CD4-positive, alpha-beta T cell treated with Interleukin-21 for 1 hour (primary cell): ENCODE measurements at places on chromosomes 6 and 20.

- DNase-seq, result no peak
Measured at GRCh38 chr6:30913721-30914075, 340 bp upstream of the VARS2 start.

DNA sequence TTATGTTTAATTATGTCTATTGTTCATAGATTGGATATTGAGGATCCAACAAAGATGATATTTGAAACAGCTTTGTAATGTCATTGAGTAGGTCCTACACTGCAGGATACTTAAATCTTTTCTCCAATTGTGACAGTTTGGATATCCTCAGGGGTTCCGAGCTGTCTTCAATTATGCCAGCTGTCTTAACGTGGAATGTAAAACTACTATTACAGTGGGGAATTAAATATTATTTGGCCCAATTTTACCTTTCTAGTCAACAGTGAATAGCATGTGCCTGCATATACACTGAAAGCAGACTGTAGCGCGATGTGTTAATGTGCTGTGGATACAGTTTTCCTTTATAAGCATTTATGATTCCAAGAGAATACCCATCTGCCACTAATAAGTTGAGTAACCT lies 156.9 kb downstream of the GRIK2 start:
- DNase-seq, result no peak

DNA sequence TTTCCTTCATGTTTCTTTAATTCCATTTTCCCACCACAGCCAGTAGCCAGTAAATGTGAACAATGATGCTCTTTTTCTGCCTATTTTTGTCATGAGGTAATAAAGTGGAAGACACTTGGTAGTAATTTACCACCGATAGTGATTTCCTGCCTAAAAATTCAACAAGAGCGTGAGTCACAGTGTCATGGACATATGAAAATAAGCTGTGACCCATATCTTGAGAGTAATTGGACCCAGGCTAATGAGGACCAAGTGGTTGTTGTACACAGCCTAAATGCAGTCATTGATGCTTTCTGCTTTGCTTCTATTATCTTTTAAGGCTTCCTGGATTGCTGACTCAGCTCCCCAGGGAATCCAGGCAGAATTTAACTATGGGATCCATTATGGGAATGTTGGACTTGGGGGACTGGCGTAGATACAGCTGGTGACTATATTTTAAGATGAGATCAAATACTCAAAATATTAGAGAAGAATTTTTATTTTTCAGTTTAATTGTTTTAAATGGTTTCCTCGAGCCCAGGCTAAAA lies 265.9 kb upstream of the FERMT1 start:
- no peak for DNase-seq

- DNase-seq, result no peak
Measured at GRCh38 chr6:150354754-150355571, 13.8 kb upstream of the IYD start.

DNA sequence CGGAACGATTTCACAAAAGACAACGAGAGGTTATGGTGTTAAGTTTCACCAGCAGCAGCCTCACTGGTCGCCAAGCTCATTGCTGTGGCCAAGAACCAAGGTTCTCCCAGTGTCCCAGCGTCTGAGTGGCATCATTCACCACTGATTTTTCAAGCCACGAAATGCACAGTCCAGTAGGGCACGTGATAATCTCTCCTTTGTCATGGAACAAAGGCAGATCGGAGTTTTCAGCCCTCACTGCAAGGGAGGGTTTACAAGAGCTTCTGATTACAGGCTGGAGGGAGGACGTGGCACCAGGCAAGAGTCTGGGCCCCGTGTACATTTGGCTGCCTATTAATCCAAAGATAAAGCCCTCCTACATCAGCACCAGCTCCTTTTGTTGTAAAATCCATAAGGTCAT lies 2.0 kb downstream of the CD24 start:
- no peak for DNase-seq

- DNase-seq, result no peak
Measured at GRCh38 chr6:144477856-144478255, 192.7 kb downstream of the UTRN start.

GRCh38 chr6:164693944-164694343 lies 615.5 kb downstream of the C6orf118 start:
- no peak for DNase-seq

DNA sequence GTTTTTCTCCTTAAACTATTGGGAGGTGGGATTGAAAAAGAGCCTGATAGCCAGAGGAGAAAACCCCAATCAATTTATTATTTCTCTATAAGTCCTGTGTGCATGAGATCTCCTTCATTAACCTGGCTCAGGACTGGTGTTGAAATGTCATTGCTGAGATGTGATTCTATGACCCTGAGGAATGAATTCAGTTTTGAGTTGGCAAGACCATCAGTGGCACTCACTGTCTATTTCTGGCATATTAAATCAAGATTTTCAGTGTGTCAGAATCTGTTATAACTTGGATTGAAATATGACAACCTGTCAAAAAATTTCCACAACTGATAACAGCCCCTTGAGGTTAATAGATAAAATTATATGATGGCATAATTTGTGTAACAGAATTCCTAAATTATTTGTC lies 431.1 kb downstream of the TFAP2B start:
- no peak for DNase-seq
